ENCODE measurements at places on chromosomes 16 and 17.
A peak's percentile ranks its signal among the peaks of the same experiment; 100 is the strongest.

GRCh38 chr17:1040216-1040600 lies 43.3 kb downstream of the TIMM22 start:
- DNase-seq, result no peak

- DNase-seq, result peak; percentile 8
These were observed 119.4 kb downstream of the KCNJ2 start for GRCh38 chr17:70288540-70289290.

- peak; percentile 83 for DNase-seq
These were observed 7.3 kb upstream of the TSPOAP1 start for GRCh38 chr17:58335779-58336455.

GRCh38 chr17:82781894-82782274 lies 30.0 kb downstream of the TBCD start:
- peak; percentile 86 for DNase-seq

DNA sequence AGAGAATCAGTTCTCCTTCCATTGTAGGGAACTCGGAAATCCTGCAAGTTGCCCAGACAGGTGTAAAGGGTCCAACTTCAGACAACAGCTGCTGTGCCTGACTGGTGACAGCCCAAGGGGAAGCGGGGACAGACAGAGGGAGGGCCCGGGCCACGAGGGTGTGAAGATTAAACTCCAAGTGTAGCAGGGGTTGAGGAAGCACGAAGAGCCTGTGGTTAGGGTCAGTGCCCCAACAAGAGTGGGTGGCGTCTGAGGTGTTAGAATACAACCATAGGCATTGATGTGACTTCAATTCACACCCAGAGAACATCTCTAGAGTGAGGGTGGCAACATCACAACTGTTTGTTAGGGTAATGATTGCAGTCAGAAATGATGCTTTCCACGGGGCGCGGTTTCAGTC lies 39.1 kb downstream of the ASPA start:
- peak; percentile 7 for DNase-seq

DNA sequence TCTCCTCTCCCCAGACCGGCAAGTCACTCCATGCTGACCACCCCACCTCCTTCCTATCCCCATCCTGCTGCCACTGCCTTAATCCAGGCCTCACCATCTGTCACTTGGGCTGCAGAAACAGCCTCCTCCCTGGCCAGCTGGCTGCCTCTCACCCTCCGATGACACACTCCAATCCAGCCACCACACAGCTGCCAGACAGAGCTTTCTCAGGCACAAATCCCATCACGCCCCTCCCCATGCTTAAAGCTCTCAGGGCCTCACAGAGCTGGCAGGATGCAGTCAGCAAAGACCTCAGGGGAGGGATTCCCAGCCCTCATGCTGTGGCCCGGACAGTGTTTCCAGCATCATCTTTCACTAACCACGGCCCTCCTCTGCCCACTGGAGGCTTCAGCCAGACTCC lies 13.7 kb downstream of the CAMKK1 start:
- no peak for DNase-seq

DNA sequence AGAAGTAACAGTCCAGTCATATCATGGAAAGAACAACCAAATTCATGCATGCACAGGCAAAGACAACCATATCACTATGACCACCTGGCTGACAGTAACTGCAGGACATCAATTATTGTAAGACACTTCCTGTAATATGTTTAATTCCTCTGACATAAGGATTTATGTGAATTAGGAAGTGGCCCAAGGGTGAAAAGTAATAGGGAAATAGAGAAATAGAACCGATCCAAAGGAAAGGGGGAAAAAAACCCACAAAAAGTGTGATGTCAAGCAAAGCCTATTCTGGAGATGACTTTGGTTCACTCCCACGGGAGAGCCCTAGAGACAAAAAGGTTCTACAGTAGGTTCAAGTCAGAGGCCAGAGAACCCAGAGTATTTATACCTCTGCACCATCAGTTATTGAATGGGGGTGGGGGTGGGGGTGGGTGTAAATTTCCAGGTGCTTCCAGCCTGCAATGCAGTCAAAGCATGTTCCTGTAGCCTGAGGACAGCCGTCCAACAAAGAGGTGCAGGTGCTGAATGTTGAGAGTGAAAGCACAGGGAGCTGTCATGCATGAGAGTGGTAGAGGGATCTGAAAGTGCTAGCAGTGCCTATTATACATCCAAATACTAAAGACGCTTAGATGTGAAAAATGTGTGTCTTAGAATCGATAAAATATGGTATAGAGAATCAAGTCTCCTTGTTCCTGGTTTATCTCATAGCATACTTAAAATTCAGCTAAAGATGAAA lies 95.6 kb upstream of the HLF start:
- peak; percentile 4 for DNase-seq

GRCh38 chr16:46822270-46822669 lies 8.7 kb downstream of the C16orf87 start:
- DNase-seq, result no peak

- DNase-seq, result peak; percentile 22
These were observed 14.0 kb upstream of the DPEP1 start for GRCh38 chr16:89599451-89599858.

DNA sequence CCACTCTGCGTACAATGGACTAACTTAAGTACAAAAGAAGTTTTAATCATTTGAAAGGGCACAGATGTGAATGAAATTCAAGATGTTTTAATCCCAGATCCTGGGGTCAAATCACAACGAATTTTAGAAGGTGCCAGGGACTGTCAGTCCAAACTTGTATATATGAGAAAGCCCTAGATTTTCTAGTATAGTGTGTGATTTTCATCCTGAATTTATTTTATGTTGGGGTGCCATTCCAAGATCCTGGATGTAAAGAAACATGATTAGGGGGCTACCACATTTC lies 64.3 kb downstream of the TUBD1 start:
- DNase-seq, result no peak

DNA sequence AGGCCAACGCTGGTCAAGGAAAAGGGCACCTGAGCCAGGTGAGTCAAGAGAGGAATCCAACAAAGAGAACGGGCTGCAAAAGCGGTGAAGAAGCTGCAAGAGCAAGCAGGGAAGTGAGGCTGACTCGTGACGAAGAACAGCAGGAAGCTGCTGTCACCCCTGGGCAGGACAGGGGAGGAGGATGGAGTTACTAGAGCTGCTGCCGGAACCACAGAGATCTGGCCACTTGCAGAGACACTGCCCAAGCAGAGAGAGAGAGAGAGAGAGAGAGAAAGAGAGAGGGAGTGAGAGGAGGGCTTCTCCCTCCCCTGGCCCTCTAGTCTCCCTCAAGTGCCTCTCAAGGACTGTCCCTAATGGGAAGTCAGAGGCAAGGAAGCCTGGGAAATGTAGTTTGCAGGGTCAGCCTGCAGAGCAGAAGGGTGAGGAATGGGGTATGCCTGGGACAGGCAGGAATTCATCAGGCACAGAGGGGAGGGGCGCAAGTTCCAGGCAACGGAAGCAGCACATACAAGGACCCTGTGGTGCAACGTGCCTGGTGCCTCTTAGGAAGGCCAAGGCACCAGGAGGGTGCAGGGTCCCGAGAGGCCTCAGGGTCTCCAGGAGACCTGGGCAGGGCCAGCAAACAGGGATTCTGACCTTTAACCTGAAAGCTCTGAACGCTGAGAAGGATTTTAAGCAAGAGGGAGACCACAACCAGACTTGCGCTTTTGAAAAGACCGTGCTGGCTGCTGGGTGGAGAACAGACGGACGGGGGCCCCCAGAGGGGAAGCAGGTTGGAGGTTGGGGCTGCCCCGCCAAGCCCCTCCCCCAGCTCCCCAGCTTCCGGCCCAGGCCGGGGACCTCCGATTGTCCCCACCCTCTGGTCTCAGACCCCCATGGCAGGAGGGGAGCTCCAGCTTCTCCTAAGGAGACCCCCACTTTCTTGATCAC lies 45.8 kb upstream of the CIBAR2 start:
- DNase-seq, result peak; percentile 40

- DNase-seq, result no peak
These were observed 38.4 kb downstream of the ERN1 start for GRCh38 chr17:64091571-64091970.

GRCh38 chr17:49445591-49445990 lies 30.9 kb upstream of the PHB1 start:
- no peak for DNase-seq

DNA sequence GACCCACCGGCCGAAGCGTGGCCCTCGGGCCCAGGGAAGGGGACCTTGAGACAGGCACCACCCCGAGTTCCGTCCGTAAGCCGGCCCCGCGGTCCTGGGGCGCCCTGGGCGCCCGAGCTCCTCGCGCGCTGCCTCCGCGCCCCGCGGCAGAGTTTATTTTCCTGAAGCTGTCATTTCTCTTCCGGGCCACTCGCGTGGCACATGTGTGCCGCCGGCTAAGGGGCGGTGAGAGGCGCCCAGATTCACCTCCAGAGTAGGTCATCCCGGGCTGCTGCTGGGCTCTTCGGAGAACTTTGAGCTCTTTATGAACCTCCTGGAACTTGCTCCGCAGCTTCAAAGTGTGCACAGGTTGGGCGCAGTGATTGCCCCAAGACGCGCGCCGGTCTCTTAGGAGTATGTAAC lies 489 bp downstream of the ZC3H18 start:
- DNase-seq, result peak; percentile 49

- DNase-seq, result peak; percentile 52
These were observed 30.4 kb downstream of the CFDP1 start for GRCh38 chr16:75402821-75403475.

DNA sequence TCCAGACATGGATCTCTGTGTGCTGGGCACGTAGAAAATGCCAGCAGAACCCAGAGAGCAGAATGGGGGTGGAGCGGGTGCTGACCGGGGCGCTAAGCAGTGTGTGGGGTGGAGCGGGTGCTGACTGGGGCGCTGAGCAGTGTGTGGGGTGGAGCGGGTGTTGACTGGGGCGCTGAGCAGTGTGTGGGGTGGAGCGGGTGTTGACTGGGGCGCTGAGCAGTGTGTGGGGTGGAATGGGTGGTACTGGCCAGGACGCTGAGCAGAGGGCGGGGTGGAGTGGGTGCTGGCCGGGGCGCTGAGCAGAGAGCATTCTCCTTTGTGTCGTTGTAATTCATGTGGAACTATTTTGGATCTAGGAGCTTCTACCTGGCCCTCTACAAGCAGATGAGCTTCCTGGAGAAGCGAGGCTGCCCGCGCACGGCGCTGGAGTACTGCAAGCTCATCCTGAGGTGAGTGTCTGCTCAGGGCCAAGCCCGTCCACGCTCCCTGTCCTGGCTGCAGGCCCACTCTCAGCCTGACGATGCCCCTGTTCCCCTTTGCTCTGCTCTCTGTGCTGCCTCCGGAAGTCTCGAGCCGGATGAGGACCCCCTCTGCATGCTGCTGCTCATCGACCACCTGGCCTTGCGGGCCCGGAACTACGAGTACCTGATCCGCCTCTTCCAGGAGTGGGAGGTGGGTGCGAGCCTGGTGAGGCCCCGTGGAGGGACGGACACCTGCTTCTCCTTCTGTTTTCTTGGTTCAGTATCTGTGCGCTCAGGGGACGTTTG lies 20.3 kb upstream of the MC1R start:
- no peak for DNase-seq

GRCh38 chr17:44872131-44872768 lies 24.6 kb downstream of the HIGD1B start:
- no peak for DNase-seq

DNA sequence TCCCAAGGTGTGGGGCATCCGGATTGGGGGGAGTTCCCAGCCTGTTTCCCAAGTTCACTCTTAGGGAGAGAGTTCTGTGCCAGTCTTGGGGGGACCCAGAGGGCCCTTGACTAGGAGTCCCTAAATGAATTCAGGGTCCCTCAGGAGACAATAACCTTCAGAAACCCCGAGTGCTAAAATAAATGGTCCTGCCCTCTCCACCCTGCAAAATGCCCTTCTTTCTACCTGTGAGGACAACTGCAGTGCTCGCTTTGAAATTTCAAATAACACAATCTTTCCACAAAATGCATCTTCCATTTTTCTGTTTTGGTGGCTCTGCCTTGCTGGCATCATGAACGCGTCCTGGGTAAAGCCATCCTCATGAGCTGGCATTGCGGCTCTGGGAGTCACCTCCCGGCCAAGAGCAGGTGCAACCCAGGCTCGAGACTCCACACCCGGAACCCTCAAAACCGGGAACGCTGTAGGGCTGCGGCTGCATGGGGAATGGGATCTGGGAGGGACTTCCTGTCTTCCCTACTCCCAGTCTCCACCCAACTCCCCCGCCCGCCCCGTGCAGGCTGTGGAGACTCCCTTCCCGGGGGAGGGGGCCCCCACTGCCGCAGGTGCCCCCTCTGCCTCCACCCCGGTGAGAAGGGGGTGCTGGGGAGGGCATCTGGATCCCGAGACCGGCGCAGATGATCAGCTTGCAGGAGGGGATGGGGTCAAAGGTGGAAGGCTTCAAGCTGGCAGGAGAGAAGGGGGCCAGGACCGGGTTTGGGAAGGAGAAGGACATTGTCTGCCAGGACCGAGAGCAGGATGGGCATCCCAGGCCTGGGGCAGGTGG lies at the start of gene ZNF205:
Gene ZNF205, plus strand, starts transcription at position 529 of the 823 bp plus-strand sequence. CDS start 845 bp downstream, outside the sequence.
- DNase-seq, result no peak

GRCh38 chr17:15171167-15172047 lies 93.7 kb downstream of the PMP22 start:
- DNase-seq, result peak; percentile 7

DNA sequence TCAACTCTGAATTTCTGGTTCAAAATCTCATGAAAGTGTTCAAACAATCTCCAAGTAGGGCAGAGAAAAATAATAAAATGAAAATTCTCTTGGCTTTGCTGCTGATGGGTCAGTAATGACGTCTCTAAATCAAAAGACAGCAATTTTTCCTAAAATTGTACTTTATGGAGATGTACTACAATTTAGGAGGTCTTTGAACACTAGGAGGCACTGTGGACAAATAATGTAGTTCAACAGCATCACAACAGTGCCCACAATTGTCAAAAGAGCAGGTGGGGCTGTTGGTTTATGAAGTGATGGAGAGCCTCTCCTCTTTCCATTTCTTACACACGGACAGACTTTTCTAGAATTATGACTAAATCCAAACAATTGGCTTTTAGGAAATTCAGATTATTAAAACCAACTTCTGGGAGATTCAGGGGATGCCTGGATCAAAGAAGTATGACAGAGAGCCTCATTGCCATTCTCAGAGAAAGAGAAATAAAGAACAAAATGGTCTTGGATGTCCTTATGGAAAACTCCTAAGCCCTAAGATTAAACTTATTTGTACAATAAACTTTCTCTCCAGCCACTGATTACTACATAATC lies 23.8 kb downstream of the EZH1 start:
- peak; percentile 37 for DNase-seq

GRCh38 chr16:8619671-8620370 lies 1.7 kb upstream of the METTL22 start:
- DNase-seq, result no peak

DNA sequence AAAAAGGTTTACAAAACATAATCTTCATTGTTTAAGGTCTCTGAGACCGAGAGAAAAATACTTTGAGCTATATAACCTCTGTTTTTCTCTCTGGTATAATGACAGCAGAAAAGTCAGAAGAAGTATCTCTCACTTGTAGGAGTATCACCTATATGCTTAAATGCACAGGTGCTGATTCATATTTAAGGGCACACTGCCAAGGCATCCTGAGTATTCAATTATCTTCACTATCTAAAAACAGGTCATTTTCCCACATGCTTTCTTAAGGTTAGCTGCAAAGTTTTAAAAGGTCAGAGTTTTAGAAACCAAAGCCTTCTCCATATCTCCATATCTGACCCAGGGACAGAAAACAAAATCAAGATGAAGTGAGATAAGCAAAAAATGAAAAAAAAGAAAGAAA lies 99.3 kb upstream of the C17orf78 start:
- no peak for DNase-seq

Measured in CD4-positive, alpha-beta T cell treated with Interleukin-1 beta for 1 hour (primary cell).